ENCODE measurements at places on chromosomes 7 and 10.

- no peak for DNase-seq
These were observed 325.5 kb downstream of the GPR37 start for GRCh38 chr7:124440081-124440480.

DNA sequence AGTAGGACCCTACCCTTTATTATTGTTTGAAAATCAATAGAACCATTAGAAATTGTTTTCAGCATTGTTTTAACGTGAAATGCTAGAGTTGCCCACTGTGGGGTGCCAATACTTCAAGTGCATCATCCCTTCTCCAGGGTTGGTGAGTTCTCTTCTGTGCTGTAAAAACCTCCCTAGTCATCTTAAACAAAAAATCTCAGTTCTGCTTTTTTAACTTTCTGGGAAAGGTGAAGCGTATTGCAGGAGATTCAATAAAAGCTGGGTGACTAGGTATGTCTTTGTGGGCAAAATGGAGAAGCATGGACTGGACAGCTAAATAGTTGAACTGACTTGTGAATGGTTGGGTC is 699.1 kb downstream of the SUGCT start:
- DNase-seq = no peak

DNA sequence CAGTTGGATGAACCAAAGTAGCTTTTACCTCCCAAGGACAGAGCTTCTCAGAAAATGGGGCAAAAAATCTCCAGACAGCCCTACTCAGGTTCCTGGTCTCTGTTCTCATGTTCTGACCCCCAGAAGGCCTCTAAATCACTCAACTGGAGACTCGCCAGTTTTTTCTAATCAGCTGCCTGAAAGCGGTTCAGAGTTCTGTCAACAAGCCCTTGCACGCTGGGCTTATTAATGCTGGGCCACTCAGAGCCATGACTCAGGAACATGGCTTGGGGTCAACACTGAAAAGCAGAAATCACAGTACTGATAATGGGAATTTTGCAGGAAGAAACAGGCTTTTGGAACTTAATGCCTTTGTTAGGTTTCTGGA is 15.3 kb downstream of the ECHDC3 start:
- DNase-seq = no peak

DNA sequence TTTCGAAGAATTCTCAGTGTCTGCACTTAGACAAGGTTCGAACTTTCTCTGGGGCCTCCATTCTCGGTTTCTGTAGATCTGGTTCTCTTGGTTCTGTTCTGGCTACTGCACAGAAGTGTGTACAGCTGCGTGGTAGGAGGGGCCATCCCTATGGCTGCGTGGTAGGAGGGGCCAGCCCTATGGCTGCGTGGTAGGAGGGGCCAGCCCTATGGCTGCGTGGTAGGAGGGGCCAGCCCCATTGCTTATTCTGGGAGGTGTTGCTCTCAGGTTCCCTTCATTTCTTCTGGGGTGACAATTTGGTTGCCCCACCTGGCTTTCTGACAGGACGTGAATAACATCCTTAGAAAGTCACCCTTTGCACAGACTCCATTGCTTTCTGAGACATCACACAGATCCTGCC is 65.2 kb upstream of the CHST15 start:
- no peak for DNase-seq

- DNase-seq = peak; percentile 16
These were observed 266.0 kb downstream of the USP6NL start for GRCh38 chr10:11345224-11346054.

GRCh38 chr7:99407872-99408378 is 472 bp downstream of the PDAP1 start:
- DNase-seq = peak; percentile 45

DNA sequence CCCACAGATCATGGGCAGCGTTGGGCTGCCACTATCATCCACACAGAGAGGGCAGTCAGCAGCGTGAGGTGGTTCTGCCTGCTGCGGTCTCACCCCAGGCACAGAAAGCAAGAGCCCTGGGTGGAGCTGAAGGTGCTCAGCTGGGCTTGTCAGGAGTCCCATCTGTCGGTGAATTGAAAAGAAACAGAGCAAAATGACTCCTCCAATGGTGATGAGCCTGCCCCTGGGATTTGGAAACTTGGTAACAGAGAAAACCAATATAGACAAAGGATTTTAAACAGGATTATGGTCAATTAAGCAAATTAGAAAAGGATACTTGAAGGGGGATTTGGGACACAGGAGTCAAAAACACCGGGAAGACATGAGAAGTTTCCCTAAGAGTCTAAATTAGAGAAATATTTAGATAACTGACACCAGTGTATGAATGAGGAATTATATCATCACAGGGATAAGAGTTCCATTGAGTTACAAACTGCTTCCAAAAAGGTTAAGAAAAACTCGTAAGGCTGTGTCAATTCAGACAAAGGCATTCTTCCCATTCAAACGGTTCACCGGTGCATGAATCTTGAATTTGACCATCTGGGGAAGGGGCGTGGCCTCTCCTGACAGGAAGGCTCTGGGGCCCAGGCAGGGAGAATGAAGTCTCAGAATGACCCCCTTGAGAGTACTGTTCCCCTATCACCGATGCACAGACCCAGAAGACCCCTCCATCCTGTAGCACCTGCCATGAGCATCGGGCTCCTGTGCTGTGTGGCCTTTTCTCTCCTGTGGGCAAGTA is 70.0 kb upstream of the PRSS58 start:
- no peak for DNase-seq

GRCh38 chr10:78259391-78259790 is 225.7 kb downstream of the RPS24 start:
- no peak for DNase-seq

DNA sequence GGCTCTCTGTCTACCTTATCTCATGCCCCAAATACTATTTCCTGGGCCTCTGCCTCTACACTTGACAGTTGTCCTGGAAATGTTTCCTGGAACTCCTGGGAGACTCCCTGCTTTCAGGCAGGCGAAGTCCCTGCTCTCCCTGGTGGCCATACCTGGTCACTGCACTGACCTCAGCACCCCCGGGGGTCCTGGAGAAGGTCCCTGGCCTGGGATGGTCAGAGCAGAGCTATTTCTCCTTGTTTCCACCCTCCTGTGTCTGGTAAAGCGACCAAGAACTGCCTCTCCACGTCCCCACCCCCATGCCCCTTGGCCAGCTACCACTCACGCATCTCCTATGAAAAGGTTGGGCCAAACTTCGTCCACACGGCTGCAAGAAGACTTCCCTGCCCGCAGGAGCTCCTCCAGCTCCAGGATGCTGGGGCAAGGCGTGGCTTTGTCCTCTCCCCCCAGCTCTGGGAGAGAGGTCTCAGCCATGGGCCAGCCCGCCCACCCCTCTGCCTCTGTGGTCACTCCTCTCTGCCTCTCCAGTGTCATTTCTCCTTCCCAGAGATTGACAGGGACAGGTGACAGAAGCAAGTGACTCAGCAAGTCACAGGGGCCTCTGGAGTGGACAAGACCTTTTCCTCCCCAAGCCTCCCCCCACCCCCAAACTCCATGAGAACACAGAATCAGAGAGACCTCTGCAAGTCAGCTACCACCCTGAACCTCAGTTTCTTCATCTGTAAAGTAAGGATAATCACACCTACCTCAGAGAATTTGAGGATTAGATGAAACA is 2.6 kb upstream of the SAMD8 start:
- no peak for DNase-seq

GRCh38 chr10:126910798-126911197 is 5.6 kb downstream of the DOCK1 start:
- DNase-seq = no peak

DNA sequence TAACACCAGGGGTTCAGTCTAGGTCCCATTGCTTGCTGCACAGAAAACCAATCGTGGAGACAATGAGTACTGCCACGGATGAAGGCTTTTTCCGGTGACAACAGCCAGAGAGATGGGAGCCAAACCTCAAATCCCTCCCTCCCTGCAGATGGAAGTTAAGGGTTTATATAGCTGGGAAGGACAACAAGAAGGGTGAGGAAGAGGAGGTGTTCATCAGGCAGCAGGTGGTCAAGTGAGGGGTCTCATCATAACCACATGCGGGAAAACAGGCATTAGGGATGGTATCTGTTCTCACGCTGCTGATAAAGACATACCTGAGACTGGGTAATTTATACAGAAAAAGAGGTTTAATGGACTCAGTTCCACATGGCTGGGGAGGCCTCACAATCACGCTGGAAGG is 91.3 kb downstream of the MKX start:
- DNase-seq = no peak

- no peak for DNase-seq
These were observed 248.1 kb downstream of the AHR start for GRCh38 chr7:17546592-17546991.

GRCh38 chr7:81014266-81014665 is 95.4 kb upstream of the SEMA3C start:
- DNase-seq = no peak

GRCh38 chr10:32204606-32205005 is 142.4 kb downstream of the EPC1 start:
- no peak for DNase-seq

DNA sequence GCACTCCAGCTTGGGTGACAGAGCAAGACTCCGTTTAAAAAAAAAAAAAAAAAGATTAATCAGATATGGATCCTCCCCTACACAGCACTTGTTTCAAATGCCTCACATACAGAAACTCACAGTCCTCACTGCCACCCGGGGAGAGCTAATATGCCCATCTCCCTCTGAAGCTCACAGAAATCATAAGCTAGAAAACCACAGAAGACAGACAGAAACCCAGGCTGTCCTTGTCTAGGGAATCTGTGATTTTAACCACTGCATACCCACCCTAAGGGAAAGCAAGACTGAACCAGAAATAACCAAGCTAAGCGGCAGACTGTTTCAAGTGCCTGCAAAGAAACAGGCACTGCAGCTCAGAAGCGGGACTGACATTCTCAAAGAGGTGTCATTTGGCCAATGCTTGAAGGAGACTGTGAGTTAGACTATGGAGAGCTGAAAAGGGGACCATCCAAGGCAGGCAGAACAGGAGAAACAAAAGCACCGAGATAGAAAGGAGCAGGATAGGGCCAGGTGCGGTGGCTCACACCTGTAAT is 37.6 kb downstream of the SLC37A3 start:
- DNase-seq = no peak

- DNase-seq = no peak
These were observed 6.5 kb upstream of the RNF32 start for GRCh38 chr7:156634117-156634516.

- no peak for DNase-seq
These were observed 10.5 kb downstream of the AKR1D1 start for GRCh38 chr7:138086563-138087270.

DNA sequence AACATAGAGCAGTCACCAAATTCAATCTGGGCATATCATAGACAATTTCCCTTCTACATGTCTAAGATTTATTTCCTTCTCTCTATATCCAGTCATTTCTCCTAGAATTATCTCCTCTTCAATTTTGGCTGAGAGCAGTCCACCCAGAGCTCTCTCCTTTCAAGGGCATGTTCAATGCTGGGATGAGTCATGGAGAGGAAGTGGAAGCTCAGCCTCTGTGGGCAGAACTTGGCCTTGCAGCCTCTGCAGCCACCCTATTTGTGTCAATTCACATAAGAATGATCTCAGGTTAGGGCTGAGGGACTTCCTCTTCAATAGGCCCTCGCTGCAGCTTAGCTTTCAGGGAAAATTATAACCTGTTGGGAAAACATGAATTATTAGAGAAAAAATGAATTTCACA is 560.8 kb downstream of the POM121L12 start:
- DNase-seq = no peak

- no peak for DNase-seq
These were observed 141.1 kb downstream of the ELFN1 start for GRCh38 chr7:1810961-1811849.

GRCh38 chr7:15131661-15132060 is 229.1 kb upstream of the DGKB start:
- DNase-seq = no peak

- DNase-seq = no peak
These were observed 336.7 kb upstream of the KLF6 start for GRCh38 chr10:4121502-4122380.

DNA sequence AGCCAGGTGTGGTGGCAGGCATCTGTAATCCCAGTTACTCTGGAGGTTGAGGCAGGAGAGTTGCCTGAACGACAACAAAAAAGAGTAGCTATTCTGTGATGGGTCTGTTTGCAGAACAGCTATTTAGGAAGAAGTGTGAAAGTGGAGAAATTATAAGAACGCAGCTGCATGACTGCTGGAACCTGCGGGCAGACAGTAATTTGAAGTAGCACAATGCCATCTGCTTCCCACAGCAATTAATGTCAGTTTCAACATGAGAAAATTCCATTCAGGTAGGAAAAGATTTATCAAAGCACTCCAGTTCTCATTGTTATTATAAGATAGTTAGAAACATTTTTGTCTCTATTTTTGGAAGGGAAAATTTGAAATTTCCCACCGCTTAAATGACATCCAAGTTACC is 21.5 kb downstream of the LAMB1 start:
- no peak for DNase-seq

DNA sequence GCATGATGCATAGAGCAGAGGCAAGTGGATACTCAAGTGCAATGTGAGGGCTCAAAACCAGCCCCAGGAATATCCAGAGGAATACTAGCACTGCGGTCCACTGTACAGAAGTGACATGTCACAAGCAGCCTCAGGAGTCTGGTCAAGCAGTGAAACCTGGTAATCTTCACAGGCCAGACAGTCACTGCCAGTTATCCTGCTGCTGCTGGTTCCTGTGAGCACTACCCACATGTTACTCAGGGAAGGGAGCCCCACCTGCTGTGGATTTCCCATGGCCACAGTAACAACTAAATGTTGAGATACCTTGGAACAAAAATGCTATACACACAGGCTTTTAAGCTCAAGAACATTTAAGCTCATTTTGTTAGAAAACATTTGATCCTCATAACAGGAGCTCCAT is 103.0 kb downstream of the RNF133 start:
- DNase-seq = no peak

DNA sequence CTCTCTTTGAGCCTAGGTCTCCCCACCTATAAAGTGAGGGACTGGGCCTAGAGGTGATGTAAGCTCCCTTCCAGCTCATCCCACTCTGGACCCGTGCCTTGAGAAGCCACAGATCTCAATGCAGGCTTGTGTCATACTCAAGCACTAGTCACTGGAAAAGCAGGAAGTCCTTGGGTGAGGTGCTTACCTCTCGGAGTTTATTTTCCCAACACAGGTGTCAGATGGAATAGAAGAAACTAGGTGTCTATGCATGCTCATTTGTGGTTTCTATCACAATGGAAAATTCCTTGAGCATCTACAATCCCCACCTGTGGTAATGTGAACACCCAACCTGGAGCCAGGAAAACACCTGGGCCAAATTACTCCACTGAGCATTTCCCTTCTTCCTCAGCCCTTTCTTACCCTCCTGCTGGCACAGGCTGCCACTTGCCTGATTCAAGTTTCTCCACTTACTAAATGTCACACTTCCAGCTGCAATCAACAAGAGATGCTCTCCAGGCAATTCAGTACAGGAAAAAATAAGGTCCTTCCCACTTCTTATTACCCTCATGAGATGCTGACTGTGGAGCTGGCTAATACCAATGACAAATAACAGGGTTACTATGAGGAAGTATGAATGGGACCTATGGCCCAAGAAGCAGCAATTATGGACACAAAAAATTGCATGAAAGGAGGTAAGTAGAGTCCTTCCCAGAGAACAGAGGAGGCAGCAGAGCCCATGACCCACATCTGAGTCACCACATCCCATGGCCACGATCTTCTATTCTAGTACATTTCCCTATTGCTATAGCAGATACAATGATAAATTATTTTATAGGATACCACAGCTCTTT is 13.1 kb downstream of the LSM5 start:
- no peak for DNase-seq
